ENCODE measurements at places on chromosomes 7 and 10.

- DNase-seq: no peak
- H3K27ac ChIP-seq: no peak overlapping the region
- H3K36me3 ChIP-seq: peaks cover 34% of the 10 kb centered on the region
- H3K4me1 ChIP-seq: peaks cover 18% of the 10 kb centered on the region
- H3K27me3 ChIP-seq: no peaks in the 10 kb centered on the region
Observed at GRCh38 chr10:68987611-68988010, 992 bp upstream of the KIFBP start.

DNA sequence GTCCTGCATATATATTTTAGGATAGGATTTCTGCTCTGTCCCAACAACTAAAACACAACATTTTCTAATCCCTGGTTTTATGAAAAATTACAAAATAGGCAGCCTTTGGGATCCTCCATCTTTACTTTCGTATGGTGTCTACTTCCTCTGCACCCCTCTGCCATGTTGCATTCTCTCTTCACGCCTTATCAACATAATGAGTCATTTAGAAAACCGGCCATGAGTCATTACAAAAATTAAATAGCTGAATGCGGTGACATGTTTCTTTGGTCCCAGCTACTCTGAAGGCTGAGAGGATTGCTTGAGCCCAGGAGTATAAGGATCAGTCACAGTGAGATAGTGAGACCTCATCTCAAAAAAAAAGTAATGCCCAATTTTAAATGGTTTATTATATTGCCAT lies 148.1 kb upstream of the CELF2 start:
- H3K27ac ChIP-seq: no peak overlapping the region
- H3K36me3 ChIP-seq: no peaks in the 10 kb centered on the region
- no peaks in the 10 kb centered on the region for H3K4me1 ChIP-seq
- no peaks in the 10 kb centered on the region for H3K27me3 ChIP-seq

DNA sequence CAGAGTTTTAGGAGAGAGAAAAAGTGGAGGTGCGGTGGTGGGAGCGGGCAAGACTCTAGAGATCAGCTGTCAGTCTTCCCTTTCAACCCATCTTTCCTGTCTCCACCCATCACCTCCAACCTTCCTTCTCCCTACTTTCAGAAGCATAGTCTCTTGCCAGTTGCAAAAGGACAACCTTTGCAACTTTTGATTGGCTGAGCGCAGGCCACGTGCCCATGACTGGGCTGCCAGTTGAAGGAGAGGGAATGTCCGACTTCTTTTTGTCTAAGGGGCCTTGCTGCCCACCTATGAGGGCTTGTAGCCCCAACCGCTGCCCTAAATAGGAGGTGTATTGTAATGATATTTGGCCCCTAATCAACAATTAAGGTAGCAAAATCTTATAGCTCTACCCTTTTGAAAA lies 12.6 kb downstream of the CYP26A1 start:
- no peaks in the 10 kb centered on the region for H3K4me1 ChIP-seq
- H3K4me3 ChIP-seq: no peak overlapping the region
- no peaks in the 10 kb centered on the region for H3K36me3 ChIP-seq
- H3K27me3 ChIP-seq: peaks cover 12% of the 10 kb centered on the region

- H3K4me1 ChIP-seq: no peaks in the 10 kb centered on the region
- H3K36me3 ChIP-seq: peaks cover 40% of the 10 kb centered on the region
Observed at GRCh38 chr7:120959929-120960484, 9.4 kb downstream of the ING3 start.

GRCh38 chr7:139777133-139777891 lies 486 bp downstream of the HIPK2 start:
- no peaks in the 10 kb centered on the region for H3K36me3 ChIP-seq
- H3K4me1 ChIP-seq: peaks cover 14% of the 10 kb centered on the region
- peak overlapping the region; percentile 62 for H3K27ac ChIP-seq

All from K562 (cell line).